ENCODE measurements at places on chromosomes 2 and 18.

DNA sequence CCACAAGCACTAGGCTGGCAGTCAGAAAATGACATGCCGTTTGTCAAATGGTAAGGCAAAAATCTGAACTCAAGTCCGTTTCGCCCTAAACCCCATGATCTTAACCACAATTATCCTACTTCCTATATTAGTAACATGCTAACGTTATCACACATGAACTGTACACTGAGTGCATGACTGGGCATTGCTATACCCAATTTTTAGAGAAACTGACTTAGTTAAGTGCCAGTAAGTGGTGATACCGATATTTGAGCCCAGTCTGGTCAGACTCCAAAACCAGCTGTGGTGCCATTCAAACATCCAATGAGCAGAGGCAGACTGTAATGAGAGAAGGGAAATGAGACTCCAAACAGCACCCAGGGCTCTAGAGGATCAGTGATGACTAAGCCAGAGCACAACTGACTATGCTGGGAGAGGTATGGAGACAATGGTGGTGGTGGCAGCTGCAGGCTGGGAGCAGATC lies 311.7 kb upstream of the PKDCC start:
- no peak overlapping the region for H3K4me3 ChIP-seq
- H3K27ac ChIP-seq: no peak overlapping the region
- H3K36me3 ChIP-seq: no peaks in the 10 kb centered on the region
- no peak for DNase-seq

DNA sequence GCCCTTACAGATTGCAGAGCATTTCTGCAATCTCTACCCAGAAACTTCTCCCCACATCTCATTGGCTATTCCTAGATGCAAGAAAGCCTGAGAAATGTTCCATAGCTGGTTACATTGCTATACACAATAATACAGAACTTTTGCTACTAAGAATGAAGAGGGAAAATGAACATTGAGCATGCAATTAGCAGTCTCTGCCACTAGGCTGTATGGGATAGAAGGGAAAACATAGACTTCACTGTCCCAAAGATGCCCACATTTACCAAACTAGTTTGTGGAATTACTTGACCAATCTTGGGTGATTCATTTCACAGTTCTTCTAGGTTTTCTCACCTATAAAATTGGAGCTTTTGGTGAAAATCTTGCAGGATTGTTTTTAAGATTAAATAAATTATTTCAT lies 265.7 kb upstream of the NT5C1B start:
- H3K36me3 ChIP-seq: no peaks in the 10 kb centered on the region
- H3K27me3 ChIP-seq: no peaks in the 10 kb centered on the region
- H3K4me3 ChIP-seq: no peak overlapping the region
- H3K4me1 ChIP-seq: no peaks in the 10 kb centered on the region
- no peak for DNase-seq

GRCh38 chr2:68236103-68236734 lies 16.1 kb downstream of the PPP3R1 start:
- H3K4me3 ChIP-seq: no peak overlapping the region
- H3K27me3 ChIP-seq: no peaks in the 10 kb centered on the region
- no peak for DNase-seq
- H3K36me3 ChIP-seq: peaks cover 14% of the 10 kb centered on the region
- no peak overlapping the region for H3K27ac ChIP-seq
- H3K4me1 ChIP-seq: peaks cover 51% of the 10 kb centered on the region

DNA sequence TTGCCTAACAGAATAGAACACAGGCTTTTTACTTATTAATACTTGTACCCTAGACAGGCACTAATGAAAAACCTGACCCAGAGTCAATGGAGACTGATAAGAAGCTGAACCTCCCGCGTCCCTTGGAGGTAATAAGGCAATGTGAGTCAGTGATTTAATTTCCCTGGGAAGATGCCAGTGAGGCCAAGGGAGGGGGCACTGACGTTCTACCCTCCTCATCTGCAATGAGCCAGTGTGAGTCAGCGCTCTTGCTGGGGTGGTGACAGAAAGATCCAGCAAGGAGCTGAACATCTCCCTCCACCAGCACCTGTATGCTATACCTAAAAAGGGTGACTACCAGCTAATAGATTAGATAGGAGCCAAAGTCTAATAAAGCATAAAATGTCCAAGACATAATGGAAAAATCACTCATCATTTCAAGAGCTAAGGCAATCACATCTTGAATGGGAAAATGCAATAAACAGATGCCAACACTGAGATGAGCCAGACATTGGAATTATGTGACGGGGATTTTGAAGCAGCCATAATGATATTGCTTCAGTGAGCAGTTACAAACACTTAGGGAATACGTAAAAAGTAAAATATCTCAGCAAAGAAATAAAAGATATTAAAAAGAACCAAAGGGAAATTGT lies 116.9 kb downstream of the TPGS2 start:
- no peaks in the 10 kb centered on the region for H3K36me3 ChIP-seq
- DNase-seq: no peak
- no peak overlapping the region for H3K27ac ChIP-seq

GRCh38 chr2:127216095-127216494 lies 4.0 kb downstream of the CYP27C1 start:
- no peak overlapping the region for H3K4me3 ChIP-seq
- H3K27me3 ChIP-seq: peaks cover 80% of the 10 kb centered on the region
- H3K27ac ChIP-seq: no peak overlapping the region
- no peaks in the 10 kb centered on the region for H3K36me3 ChIP-seq
- DNase-seq: no peak

GRCh38 chr2:237479747-237480146 lies 7.3 kb upstream of the MLPH start:
- no peaks in the 10 kb centered on the region for H3K36me3 ChIP-seq
- no peak overlapping the region for H3K27ac ChIP-seq
- peaks cover 6% of the 10 kb centered on the region for H3K4me1 ChIP-seq
- peaks cover 59% of the 10 kb centered on the region for H3K27me3 ChIP-seq
- no peak overlapping the region for H3K4me3 ChIP-seq

DNA sequence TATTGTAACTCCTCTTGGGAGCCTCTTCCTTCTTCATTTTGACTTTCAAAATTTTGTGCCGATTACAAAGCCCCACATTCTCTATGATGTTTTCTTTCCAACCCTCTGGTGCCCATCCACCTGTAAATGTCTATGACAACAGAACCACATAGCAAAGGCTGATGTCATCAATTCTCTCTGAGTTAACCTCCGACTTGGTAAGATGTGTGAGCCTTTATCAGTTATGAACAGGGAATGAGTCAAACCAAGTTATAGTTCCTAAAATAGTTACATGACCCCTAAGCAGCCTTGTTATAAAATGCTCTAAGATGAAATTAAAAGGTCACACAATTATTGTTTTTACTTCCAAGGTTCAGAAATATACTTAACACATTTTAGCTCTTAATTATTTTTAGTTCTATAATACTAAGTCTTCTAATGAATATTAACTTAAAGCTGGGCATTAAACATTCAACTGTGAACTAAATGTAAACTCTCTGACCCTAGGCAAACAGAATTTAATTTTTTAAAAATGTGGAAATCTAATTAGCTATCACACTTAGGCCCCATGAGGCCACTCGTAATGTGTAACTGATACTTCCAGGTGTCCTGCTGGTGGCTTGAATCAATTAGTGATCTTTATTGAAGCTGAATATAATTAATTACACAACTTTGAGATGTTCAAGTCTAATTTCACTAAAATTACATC lies 102.3 kb upstream of the CYRIA start:
- H3K4me1 ChIP-seq: no peaks in the 10 kb centered on the region
- H3K27ac ChIP-seq: no peak overlapping the region
- no peaks in the 10 kb centered on the region for H3K36me3 ChIP-seq
- no peaks in the 10 kb centered on the region for H3K27me3 ChIP-seq
- no peak for DNase-seq
- H3K4me3 ChIP-seq: no peak overlapping the region

DNA sequence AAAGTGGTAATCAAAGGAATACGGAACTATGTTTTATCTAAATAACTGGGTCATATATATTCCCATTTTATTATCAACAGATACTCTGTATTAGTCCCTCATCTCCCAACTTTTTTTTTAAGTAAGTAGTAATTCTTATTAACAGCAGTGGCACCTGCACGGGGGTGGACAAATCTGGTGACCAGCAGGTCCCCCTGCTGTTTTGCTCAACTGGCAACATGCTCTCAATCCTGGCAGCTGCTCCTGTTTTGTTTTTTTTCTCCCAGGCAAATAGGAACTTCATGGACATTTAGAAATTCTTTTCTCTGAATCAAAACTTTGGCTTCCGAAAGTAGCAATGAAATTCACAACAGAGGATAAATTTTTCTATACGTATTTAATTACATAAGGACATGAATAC lies 193.5 kb downstream of the SS18 start:
- no peaks in the 10 kb centered on the region for H3K4me1 ChIP-seq
- DNase-seq: no peak
- H3K4me3 ChIP-seq: no peak overlapping the region
- no peaks in the 10 kb centered on the region for H3K36me3 ChIP-seq
- peaks cover 18% of the 10 kb centered on the region for H3K27me3 ChIP-seq

DNA sequence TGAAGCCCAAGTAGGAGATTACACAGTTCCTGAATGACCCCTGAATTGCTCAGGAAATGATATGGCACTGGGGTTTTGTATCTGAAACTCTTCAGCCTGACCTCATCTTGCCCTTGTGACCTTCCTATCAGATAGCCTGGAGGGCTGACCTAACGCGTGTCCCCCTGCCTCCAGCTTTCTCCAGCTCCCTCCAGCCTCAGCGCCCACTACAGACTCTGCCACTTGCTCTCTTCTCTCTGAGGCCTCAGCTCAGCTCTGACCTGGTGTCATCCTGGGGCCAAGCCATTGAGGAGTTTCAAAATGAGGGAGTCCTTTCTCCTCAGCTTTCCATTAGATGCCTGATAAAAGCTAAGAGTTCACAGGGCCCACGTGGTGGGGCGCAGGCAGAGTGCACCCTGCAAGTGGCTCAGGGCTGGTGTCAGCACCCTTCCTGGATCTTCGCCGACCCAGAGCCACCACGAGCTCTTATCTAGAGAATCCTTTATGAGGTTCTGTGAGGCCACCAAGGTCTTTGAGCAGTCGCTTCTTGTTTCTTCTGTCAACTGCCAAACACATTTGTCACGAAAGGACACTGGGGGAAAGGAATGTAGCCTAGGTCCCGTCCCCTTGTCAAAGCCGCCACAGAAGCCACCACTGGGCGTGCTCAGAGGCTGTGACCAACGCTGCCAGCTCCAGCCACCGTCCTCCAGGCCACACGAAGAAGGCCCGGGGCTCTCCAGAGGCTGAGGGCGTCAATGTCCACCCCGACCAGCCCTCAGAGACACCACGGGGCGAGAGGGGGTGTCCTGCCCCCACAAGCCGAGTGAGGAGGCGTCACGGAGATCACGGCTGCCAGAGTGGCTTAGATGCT lies 131.3 kb upstream of the GPC1 start:
- H3K27ac ChIP-seq: no peak overlapping the region
- H3K4me3 ChIP-seq: no peak overlapping the region
- H3K27me3 ChIP-seq: no peaks in the 10 kb centered on the region
- H3K36me3 ChIP-seq: no peaks in the 10 kb centered on the region
- no peaks in the 10 kb centered on the region for H3K4me1 ChIP-seq
- DNase-seq: peak; percentile 37

DNA sequence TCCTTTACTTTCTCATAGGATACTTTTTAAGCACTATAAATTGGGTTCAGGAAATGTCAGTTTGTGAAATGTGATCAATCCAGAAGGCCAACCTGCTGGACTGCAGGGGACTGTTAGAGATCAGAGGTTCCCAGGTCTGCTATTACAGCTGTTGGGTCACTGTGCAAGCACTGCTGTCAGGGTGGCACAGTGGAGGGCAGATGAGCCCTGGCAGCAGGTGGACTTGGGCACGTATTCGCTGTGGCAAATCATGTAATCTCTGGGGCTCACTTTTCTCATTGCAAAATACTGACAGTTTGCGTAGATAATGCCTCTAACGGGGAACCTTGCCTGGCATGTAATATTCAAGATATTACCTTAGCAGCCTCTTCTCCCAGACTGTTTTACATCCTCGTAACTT lies 18.1 kb downstream of the RAB31 start:
- no peak overlapping the region for H3K27ac ChIP-seq
- DNase-seq: no peak
- H3K27me3 ChIP-seq: peaks cover 53% of the 10 kb centered on the region
- H3K4me1 ChIP-seq: no peaks in the 10 kb centered on the region
- H3K36me3 ChIP-seq: no peaks in the 10 kb centered on the region

DNA sequence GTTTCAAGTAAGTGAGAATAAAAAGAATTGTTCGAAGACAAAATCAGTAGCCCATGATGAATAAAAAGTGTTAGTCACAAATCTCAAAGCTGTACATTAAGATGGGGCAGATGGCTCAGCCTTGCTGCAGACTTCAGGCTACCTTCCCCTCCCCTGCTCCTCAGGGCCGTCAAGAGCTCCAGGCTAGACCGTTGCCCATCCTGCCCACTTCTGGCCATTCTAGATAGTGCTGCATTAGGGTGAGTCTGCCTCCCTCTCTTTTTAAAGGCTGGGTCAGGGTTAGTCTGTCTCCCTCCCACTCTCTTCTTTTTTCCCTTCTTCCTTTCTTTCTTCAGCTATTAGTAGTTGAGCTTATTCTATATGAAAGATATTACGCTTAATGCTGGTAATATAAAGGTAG lies 86.0 kb downstream of the MAPRE2 start:
- H3K27ac ChIP-seq: no peak overlapping the region
- H3K4me1 ChIP-seq: peaks cover 2% of the 10 kb centered on the region
- H3K4me3 ChIP-seq: no peak overlapping the region
- DNase-seq: no peak
- H3K36me3 ChIP-seq: peaks cover 21% of the 10 kb centered on the region

DNA sequence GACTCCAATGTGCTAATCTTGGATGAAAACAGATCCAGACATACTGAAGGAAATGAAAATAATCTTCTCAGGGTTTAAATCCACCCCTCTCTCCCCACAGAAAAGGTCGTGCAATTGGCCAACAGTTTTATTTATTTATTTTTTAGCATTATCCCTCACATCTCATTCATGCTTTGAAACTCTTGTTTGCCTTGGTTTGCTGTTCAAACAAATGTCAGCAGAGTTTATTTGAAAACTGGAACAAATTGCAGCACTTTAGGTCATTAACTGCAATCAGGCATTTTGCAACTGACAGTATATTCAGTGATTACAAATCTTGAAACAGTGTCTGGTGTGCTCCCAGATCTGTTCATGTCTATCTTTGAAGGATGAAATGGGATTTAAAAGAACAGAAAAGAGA lies 220.6 kb downstream of the SLC4A10 start:
- H3K27me3 ChIP-seq: peaks cover 10% of the 10 kb centered on the region
- no peaks in the 10 kb centered on the region for H3K4me1 ChIP-seq
- no peak for DNase-seq
- H3K4me3 ChIP-seq: no peak overlapping the region
- no peak overlapping the region for H3K27ac ChIP-seq

Measured in activated CD8-positive, alpha-beta memory T cell treated with anti-CD3 and anti-CD28 coated beads, Interleukin-2, amount 10 ng/mL, durations not matched to agents 7 days and 5 days (primary cell).